Stimulated activated CD8-positive, alpha-beta memory T cell treated with anti-CD3 and anti-CD28 coated beads, Interleukin-7, amount 100 ng/mL, for 1 hour (primary cell): ENCODE measurements at places on chromosomes 3 and 15.

- no peak for DNase-seq
Measured at GRCh38 chr15:90142216-90143165, 40.2 kb upstream of the IDH2 start.

DNA sequence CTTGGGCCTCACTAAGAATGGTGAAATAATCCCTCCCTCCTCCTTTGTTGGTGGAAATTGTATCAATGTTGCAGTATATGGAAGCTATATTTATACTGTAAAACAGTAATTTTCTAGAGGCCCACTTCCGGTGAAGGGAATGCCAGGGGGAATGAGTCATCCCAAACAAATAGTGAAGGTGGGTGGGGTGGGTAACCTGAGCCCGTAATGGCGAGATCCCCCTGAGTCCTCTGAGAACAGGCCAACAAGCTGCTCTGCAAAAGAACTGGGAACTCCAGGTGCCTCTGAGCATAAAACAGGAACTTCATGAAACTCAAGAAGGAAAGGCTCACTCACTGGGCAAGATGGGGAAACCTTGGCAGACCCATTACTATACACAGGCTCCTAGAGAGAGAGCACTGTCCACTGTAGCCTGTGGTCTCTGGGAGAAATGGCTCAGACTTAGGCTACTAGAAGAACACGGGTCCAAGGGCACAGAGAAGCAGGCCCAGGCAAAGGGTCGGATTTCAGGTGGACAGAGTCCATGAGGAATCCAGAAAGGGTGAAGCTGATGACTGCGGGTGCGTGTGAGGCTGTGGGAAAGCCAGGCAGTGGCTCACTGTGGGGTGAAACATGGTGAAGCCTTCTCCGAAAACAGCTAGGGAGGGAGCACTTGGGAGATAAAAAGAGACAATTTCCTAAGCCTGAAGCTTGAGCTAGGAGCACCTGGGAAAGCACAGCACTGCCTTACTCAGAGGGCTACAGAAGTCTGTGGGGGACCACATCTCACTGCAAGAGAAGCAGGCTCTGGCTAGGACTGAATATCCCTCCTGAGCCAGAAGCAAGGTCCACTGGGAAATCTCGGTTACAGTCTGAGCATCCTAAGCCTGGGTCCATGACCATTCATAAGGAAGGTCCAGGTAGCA is 19.8 kb downstream of the LARP6 start:
- no peak for DNase-seq

DNA sequence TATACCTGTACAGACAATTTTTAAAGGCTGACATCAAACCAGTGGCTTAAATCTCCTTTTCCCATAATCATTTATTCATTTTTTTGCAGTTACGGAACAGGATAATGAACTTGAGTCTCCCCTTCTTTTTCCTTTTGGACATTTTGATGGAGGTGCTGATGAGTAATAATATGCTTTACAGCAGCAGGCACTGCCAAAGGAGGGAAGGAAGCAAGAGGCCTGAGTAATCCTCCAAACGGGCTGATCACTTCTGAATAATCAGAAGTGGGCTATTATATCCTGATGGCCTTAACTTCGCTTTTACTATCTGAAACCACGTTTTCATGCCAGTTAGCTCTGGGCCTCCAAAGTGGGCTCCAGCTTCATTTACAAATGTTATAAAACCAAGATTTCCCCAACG is 527.2 kb downstream of the FOXP1 start:
- no peak for DNase-seq

DNA sequence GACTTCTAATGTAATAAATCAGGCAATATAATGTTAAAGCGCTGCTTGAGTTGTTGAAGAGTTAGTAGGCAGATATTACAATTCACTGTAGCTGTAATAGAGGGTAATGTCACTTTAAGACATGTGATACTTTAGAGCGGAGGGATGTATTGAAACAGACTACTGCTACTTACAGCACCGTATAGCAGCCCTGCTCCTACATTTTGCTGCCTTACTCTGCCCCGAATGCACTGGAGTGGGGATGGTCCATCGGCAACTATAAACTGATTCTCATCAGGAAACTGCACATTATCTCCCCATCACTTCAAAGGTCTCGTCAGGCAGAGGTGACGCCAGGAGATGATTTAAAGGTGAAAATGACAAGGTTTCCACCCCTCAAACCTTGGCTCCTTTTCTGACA is 349.7 kb upstream of the SUCLG2 start:
- no peak for DNase-seq

DNA sequence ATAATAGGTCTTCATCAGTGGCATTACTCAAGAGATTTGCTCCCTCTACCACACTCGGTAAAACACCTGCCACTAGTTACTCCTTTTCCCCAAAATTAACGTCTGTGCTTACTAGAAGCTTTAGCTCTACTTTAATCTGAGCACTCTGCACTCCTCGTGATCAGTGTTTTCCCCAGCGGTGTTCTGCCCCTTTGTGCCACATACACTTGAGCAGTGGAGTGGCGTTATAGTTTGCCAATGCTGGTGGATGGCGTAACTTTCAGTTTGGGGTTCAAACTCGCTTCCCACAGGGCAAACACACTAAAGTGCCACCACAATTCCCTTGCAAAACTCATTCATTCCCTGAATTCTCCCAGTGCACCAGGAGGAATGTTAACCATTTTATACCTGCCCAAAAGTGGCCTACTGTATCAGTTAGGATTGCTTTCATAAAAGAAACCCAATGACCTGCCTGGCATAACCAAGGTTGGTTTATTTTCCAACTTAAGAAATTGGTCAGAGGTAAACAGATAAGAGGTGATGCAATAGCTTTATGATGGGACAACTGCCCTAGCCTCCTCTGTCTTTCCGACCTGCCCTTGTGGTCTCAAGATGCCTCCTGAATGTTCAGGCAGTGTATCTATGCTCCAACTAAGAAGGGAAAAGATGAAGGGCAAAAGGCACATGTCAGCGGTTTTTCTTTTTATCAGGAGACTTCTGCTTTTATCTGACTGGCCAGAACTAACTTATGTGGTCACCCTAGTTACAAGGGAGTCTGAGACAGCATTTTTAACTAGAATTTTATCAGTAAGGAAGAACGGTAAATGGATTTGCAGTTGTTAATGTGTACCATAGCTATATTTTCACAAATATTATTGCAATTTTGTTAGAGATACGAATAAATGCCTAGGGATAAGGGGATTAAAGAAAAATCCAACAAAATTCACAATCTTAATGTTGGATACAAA is 83.9 kb downstream of the FSIP1 start:
- DNase-seq = no peak

DNA sequence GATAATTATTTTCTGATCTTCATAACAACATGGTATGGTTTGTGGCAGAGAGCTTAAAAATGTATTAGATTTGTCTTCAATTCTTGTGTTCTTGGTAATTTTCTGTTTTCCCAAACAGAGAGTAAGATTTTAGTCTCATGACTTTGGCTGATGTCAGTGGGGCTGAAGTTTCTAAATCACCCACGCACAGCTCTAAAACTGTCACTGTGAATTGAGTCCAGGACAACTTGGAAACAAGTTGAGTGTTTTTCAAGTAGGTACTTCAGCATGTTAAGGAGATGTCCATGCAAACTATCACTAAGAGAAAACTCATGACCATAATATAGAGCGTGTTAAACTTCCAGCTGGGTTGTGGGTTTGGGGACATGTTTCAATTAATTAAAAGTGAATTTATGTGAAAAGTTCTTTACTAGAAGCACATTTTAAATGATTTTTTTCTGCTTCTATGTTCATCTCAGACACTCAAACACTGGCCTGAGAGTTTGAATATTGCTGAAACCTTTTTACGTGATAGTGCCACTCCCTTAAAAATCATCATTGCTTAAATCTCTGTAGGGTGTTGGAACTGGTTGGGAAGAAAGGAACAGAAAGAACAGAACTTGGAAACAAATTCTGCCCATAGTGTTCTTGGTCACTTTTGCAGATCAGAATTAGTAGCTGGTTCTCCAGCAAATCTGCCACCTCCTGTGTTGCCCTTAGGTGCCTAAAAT is 89.8 kb downstream of the KLHL25 start:
- no peak for DNase-seq

DNA sequence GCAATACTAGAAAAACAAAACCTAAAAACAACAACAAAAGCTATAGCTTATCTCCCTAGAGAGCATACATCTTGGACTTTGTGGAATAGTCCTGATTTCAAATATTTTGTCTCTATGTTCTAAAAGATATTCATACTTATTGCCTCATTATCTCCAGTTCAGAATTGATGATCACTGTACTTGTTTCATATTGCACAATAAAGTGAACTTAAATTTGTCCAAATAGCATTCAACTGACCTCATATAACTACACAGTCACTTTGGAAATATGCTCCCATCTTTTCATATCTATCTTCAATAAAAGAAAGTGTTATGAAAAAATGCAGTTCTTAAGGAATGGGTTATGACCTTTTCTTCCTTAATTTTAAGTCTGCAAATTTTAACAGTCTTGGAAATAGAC is 228.6 kb upstream of the CMC1 start:
- DNase-seq = no peak
